Activated CD8-positive, alpha-beta memory T cell treated with anti-CD3 and anti-CD28 coated beads for 1 hour (primary cell): ENCODE measurements at places on chromosomes 3 and 15.
A peak's percentile ranks its signal among the peaks of the same experiment; 100 is the strongest.

- DNase-seq, result no peak
Observed at GRCh38 chr15:39497016-39497758, 83.7 kb upstream of the THBS1 start.

GRCh38 chr3:160564949-160565441 lies 376 bp downstream of the KPNA4 start:
- DNase-seq, result peak; percentile 47

DNA sequence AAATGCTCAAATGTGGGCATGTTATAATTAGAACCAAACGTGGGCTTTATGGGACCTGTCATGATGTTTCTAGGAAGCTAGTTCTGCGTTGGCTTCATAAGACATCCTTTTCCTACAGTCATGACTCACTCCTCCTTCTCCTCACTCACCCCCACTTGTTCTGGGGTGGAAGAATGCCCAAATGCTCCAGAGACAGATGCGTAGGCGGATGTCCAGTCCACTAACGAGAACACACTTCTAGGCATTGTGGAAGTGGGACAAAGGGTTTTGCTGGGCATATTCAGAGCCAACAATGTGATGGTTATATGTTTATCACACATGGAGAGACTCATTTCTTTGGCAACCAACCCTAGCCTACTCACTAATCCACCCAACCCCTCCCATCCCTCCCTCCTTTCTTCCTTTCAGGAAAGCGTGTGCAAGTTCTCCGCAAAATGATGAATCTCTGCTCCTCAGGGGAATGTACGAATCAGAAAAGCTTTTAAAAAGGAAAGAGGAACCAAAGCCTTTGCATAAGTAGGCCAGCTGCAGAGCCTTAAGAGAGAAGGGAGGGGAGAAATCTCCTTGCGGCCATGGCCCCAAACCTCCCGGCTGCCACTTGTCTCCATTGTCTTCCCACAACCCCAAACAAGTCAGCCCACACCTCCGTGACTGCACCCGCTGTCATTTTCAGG lies 123.0 kb upstream of the SPRED1 start:
- DNase-seq, result no peak

- DNase-seq, result no peak
Observed at GRCh38 chr3:94092086-94092485, 29.2 kb downstream of the NSUN3 start.

DNA sequence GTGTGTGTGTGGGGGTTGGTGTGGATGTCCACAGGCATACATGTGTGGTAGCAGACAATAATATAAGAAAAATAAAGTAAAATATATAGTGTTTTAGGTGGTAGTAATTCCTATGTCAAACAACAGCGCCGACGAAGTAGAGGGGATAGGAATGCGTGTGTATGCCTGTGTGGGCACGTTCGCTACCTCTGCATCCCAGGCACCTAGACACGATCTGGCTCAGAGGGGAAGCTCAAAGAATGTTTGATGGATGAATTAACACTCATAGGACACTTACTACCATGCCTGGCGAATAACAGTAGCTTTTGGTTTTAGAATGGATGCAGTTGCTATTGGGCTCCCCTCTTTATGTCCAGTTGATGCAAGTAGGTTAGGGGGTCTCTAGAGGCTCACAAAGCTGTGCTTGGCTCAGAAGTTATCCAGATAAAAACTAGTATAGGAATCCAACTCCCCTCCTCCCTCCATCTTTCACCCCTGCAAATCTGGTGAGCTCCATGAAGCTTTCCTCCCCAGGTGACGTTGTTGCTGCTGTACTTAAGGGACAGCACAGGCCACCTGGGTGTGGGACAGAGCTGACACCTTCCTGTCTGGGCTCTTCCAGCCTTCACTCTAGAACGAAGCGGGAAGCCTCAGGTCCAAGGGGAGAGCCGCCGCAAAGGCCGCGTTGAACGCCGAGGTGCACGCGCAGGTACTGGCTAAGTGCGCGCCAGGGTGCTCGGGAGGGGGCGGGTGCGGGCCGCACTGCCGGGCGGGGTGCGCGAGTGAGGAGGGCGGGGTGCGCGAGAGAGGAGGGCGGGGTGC lies 192.6 kb upstream of the LYSMD4 start:
- DNase-seq, result peak; percentile 61

DNA sequence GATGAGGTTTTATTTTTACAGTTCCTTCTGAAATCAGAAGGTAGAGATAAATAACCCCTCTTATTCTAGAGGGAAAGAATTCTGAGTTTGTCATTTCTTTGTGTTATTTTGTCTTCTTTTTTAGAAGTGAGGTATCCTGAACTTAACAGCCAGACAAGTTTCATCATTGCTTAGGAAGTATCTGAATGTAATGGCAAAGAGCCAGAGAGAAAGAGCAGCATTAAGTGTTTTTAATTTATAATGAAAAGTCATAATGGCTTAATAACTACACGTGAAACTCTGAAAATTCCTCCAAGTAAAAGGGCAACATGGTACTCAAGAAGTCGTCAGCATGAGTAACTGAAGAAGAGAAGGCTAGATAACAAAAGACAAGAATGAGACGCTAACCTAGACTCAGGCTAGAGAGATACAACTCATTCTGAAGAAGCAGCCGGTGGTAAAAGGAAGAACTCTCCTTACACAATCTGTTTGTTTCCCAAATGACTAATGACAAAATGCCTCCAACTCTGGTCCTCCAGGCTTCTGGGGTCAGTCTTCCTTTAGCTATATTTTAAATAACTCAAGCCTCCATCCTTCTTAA lies 116.2 kb upstream of the NECTIN3 start:
- DNase-seq, result no peak

DNA sequence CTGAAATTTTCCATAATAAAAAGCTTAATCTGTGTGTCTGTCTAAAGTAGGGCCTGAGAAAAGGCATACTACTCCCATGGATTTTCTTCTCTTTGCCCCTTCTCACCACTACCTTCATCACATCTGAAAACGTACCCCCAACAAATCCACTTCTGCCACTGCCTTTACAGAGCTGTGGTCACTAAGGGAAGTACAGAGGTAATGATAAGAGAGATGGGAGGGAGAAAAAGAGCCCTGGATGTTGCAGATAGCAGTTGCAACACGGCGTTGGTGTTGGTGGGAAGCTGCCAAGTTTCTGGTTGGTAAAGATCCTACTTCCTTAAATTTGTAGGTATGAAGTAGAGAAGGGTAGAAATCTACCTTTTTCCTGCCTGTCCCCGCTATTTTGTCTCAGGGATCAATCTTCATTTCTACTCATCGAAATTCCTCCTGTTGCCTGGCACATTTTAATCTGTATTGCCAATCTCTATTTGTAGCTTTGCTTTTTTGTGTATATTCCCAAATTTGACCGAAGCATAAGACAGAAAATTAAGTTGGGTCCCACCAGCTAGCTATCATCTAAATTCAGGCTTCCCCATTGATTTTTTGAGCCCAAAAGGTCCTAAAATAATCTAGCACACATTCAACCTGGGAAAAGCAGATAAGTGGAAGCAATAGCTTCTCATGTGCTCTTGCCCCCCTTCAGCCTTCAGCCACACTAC lies 102.9 kb downstream of the TFDP2 start:
- no peak for DNase-seq

DNA sequence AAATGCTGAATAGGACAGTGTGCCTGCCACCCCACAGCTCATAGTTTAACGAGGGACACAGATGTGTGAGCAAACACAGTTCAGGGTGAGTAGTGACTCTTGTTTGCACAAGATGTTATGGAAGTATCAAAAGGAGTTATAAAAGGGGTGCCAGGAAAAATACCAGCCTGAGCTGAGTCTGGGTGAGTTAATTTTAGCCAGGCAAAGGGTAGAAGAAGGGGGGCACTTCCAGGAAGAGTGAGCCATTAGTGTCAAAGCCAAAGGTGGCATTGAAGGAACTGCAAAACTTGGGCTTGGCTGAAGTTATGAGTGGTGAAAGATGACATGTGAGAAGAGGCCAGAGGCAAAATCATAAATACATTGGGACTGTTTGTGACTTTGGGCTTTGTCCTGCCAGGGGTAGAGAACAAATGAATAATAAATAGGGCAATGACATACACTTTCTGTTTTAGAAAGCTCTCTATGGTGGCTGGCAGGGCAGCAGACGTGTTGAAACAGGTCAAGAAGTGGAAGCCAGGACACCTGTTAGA lies 1.9 kb upstream of the SPPL2A start:
- DNase-seq, result no peak

- no peak for DNase-seq
Observed at GRCh38 chr3:16200411-16200810, 25.9 kb downstream of the GALNT15 start.

GRCh38 chr3:165389064-165389463 lies 192.9 kb upstream of the SLITRK3 start:
- no peak for DNase-seq

DNA sequence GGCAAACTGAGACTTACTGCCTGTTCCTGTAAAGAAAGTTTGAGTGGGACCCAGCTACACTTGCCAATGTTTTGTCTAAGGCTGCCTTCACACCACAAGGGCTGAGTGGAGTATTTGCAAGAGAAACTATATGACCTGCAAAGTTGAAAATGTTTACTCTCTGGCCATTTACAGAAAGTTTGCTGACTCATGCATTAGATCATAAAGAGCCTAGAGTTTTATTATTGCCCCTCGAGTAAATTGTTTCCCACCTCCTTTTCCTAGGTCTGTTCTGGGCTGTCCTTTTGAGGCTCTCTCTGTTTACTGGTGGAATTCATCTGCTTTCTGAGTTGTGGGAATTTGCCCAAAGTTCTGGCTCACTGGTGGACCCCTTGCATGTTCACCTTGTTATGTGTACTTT lies 6.7 kb upstream of the PROK2 start:
- no peak for DNase-seq

DNA sequence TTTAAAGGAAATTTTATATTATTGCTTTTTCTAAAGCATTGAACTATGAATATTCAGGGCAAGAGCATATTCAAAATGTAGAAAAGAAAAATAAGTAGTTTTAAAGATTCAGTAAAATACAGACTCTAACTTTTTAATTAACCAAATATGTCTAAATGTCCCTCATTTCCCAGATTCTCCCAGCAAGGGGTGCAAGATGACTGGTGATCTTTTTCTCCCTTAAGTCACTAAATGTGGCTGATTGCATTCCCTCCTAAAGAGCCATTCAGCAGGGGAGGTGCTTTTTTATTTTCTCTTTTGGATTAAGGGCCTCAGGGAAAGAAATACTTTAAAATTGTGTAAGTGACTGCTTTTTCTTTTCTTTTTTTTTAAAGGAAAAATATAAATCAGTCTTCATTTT lies 406.9 kb downstream of the OXSM start:
- no peak for DNase-seq

DNA sequence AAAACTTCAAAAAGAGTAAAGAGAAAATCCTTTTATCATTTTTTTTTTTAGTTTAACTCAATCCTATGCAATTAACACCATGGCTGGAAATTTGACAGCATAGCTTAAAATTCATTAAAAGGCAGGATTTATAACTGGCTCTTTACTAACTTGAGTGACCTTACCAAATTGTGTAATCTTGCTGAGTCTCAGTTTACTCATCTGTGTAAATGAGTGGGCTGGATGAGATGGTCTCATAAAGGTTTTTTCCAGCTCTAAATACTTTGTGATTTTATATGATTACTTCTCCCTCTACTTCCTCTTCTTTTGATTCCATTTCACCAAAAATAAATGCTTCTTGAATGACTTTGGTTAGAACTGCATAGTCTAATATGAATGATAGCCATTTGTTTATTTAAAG lies 234.9 kb upstream of the SATB1 start:
- no peak for DNase-seq

DNA sequence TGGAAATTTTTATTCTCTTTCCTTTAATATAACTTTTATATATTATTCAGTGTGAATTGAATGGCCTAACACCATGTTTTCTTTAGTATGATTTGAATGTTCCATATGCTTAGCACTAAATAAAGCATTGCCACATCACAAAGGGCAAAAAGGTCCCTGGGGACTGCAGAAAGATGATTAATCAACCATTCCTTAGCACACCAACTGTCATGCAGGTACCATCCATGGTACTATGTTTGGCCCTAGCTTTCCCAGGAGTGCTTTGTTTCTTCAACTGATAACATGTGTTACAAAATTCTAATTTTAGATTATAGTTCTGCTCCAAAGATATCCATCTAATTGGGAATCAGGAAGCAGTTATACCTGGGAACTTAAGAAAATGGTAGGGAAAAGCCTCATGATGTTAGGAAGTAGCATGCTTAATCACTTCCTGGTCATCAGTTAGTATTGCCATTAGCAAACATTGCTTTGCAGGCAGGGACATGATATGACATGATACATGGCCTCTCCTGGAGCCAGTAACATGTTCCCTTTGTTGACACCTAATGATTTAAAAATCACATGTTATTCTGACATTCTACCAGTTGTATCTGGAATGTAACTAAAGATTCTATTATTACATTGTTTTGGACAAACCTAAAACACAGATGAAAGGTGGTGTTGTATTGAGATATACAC lies 712.6 kb upstream of the GBE1 start:
- no peak for DNase-seq

- no peak for DNase-seq
Observed at GRCh38 chr3:104553121-104553520, 813.6 kb upstream of the ALCAM start.

GRCh38 chr3:16523778-16524177 lies 10.3 kb upstream of the RFTN1 start:
- DNase-seq, result no peak

DNA sequence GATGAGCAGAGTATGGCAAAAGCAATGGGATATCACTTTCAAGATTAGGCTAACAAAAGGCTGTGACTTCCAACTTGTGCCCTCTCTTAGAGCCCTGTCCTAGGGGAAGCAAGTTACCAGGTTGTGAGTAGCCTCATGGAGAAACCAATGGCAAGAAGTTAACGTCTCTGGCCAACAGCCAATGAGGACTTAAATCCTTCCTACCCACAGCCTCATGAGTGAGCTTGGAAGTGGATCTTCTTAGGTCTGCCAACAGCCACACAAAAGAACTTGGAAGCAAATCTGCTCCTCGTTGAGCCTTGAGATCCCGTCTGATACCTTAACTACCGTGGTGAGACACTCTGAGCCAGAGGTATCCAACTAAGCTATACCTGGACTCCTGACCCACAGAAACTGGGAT lies 5.7 kb downstream of the NME9 start:
- DNase-seq, result no peak

DNA sequence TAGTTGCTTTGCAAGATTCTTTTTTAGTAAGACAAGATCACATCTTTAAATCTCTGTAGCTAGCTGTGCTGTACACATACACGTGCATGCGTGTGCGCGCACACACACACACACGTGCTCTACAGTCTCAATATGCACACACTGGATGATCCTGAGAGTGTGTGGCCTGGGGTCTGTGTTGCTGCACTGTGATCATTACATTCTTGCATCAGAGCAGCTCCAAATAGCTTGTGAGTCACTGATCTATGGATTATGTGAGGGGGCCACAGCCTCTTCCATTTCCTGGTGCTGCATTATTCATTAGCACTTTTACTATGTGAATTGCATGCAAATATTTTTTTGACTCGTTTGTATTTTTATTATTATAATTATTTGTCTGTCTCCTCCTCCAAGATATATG lies 34.6 kb downstream of the MCTP2 start:
- DNase-seq, result no peak

- no peak for DNase-seq
Observed at GRCh38 chr15:44216958-44217357, 21.9 kb upstream of the FRMD5 start.

- DNase-seq, result no peak
Observed at GRCh38 chr15:81268881-81269601, 54.9 kb downstream of the STARD5 start.
